RWPE1 (cell line): ENCODE measurements at places on chromosomes 2 and 18.

DNA sequence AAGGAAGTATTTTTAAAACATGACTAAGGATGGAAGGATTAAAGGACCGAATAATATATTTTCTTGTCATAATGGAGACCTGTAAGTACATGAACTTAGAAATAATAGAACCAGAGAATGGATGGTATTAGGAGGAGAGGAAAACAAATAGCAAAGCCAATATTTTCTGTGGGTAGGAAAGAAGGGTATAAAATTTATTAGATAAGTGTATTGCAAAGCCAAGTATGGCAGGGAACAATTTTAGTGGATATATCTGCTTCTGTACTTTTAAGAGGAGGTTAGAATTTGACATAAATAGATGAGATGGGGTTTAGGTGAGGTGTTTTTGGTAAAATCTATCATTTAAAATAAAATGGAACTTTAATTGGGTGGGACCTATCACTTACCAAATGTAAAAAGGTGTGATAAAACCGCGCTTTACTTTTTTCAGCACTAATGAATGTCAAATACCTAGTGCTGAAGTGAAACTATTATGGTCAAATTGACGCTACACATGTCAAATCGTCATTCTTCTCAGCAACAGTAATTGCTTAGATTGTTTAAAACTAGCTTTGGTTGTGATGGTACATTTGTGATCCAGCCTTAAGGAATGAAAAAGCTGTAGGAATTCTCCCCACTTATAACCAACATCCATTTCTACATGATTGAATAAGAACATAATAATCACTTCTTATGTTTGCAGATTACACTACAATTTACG lies 78.1 kb upstream of the ZEB2 start:
- DNase-seq: no peak

- no peak for DNase-seq
Measured at GRCh38 chr2:32384529-32384928, 27.7 kb downstream of the BIRC6 start.

DNA sequence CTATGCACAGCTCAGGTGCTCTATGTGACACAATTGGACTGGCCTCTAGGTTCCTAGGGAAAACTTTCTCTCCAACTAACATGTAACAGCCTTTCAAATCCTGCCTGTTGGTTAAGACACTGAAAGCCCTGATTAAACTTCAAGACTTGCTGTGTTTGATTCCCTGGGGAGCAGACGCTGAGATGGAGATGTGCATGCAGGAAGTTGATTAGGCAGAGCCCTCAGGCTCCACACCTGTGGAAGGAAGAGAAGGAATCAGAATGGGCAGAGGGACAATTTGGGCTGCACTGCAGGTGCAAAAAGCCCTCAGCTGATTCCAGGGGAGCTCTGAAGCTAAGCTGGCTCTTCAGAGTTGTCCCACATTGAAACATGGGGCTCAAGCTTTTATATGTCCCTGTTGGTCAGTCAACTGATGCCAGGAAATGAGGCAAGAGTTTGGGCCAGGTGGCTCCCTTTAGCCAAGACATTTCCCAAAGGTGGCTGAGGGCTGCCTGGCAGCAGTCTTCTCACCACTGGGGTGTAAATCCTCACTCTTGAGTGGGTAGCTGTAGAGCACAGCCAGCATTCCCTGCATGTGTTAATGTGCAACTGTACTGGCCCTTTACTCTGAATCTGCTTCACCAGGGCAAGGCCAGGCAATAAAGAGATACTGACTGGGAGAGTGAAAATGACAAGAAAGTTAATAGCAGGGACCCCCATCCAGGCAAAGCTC lies 199.5 kb upstream of the DDX18 start:
- no peak for DNase-seq

GRCh38 chr2:8059255-8059654 lies 622.6 kb upstream of the ID2 start:
- no peak for DNase-seq

GRCh38 chr2:26126074-26126473 lies 46.8 kb upstream of the GAREM2 start:
- no peak for DNase-seq

- DNase-seq: no peak
Measured at GRCh38 chr2:207503234-207503633, 26.5 kb upstream of the CREB1 start.

DNA sequence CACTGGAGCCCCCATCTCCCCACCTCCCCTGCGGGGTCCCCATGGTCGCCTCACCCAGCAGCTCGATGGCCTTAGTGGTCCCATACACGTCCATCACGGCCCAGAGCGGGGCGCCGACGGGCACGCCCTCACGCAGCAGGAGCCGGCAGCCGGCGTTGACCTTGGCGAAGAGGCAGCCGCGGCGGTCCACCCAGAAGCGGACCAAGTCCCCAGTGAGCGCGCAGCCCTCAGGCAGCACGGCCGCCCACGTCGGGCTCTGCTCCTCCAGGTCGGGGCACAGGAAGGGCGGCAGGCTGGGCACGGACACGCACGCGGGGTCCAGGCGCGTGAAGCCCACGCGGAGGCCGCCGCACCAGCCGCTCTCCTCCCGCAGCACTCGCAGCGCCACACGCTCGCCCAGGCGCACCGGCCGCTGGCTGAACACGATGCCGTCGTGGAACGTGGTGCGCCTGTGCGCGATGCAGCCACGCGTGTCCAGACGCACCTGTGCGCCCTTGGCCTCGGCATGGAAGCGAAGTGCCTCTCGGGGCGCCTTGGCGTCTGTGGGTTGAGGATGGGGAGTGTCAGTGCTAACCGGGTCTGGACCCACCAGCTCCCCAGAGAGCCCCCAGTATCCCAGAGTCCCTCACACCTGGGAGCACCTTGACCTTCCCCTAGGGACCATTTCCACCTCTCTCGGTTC lies 4.6 kb downstream of the NEURL3 start:
- DNase-seq: no peak

DNA sequence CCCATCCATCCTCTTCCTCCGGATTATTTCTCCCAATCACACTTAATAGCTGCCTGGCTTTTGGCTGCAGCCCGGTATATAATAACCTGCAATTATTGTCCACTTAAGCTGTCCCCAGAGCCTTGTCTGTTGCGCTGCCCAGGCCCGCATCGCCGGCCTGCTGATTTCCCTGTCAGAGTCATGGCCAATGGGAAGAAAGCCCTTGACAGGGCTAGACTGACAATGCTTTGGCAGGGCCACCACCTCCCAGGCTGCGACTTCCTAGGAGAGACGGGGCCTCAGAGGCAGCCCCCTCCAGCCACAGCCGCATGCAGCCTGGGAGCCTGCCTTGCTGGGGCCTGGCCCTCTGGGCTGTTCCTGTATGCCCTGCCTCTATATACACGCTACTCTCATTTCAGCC lies 10.0 kb upstream of the CELF4 start:
- no peak for DNase-seq

DNA sequence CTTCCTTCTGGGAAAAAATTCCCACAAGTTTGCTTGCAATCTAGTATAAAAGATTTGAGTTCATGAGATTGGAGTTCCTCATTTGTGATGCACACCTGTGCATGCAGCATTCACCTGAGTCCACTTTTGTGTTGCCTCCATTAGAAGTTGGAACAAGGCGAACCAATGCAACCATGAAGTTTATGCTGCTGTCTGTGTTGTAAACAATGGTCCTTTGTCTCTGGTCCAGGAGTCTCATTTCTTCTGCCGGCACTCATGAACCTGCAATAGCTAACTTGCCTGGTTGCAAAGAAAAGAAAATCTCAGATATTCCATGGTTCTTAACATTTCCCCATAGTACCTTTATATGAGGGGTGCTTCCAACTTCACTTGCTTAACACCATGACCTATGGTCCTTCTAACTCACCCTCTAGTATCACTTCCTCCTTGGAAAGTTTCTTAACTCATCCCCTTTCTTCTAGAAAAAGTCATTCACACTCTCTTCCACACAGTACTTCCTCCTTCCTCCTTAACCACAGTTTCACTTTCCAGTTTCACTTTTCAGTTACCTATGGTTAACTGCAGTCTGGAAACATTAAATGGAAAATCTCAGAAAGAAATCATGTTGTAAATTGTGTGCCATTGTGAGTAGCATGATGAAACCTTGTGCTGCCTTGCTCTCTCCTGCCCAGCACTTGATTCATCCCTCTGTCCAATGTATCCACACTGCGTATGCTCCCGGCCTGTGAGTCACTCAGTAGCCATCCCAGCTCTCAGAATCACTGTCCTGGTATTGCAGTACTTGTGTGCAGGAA lies 128.8 kb upstream of the TRIB2 start:
- peak; percentile 79 for DNase-seq

GRCh38 chr2:119853777-119854399 lies 94.2 kb downstream of the PTPN4 start:
- DNase-seq: no peak

- DNase-seq: no peak
Measured at GRCh38 chr2:228344531-228344930, 163.0 kb upstream of the SPHKAP start.

DNA sequence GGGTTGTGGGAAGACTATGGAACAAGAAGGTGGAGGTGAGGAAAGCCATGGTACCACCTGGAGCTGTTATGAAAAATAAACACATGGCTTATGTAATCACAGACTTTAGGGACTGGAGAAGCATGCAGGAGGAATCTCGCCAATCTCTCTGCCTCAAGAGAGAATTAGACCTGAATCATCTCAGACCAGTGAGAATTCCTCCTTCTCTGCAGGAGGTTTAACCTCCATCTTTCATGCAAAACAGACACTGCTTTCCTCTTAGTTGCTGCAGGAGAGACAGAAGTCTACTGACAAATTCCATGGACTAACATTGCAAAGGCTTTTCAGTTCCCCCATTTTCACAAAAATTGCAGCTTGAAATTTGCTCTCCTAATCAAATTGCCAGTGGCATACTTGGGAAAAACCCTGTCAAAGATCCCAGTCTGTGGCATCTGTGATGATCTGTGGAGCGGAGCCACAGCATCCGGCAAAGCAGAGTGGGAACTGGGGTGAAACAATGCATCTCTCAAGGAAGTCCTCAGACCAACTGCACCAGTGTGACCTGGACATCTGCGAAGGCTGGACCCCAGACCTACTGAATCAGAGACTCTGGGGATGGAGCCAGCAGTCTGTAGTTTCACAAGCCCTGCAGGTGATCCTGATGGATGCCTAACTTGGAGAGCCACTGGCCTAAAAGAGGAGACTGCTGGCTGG lies 28.6 kb upstream of the NCKAP5 start:
- DNase-seq: no peak

DNA sequence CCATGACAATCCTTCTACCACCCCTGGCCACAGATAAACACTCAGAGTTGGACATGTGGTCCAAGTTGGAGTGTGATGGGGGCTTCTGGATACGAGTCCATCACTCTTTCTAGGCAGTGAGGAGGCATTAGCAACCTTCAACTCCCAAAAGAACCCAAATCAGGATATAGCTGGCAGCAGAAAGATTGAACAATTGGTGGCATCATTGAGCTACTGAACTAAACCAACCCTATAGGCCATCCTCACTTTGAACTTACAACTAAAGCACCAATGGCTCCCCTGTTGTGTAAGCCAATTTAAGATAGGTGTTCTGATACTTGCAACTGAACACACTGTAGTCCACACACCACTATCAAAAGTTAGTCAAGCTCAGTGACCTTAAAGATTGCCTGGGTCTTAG lies 24.0 kb upstream of the MARCO start:
- no peak for DNase-seq
